ENCODE measurements at places on chromosomes 16 and 17.
A peak's percentile ranks its signal among the peaks of the same experiment; 100 is the strongest.

GRCh38 chr16:5751216-5751615, 653.6 kb upstream of the EEF2KMT start:
- DNase-seq: no peak

DNA sequence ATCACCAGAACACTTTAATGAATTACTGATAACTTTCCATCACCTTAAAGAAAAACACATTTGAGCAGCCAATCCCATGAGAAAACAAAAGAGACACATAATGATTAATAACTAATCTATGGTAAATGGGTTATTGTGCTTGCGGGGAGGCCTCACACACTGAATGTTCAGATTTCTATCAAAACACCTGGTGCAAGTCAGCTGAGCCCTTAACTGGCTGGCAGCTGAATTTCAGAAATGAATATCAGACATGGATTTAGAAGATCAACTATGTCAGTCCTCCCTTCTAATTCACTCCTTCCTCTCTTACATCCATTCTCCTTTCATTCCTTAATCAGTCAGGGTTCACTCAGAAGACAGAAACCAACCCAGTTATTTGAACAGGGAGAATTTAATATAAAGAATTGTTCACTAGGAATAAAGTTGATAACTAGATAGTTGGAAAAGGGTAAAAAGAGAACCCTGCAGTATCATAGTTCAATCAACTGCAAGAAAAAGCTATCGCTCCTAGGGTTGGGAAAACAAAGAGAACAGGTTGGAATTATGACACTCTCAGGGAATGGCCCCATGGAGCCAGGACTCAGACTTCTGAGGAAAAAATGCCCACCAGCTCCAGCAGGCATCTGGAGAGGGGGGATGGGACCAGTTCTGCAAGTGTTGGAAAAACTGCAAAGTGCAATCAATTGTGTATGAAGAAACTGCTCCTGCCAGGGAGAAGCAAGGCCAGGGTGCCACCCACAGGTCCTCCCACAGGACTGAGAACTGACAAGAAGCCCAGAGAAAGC, 577.1 kb upstream of the CDH5 start:
- no peak for DNase-seq

DNA sequence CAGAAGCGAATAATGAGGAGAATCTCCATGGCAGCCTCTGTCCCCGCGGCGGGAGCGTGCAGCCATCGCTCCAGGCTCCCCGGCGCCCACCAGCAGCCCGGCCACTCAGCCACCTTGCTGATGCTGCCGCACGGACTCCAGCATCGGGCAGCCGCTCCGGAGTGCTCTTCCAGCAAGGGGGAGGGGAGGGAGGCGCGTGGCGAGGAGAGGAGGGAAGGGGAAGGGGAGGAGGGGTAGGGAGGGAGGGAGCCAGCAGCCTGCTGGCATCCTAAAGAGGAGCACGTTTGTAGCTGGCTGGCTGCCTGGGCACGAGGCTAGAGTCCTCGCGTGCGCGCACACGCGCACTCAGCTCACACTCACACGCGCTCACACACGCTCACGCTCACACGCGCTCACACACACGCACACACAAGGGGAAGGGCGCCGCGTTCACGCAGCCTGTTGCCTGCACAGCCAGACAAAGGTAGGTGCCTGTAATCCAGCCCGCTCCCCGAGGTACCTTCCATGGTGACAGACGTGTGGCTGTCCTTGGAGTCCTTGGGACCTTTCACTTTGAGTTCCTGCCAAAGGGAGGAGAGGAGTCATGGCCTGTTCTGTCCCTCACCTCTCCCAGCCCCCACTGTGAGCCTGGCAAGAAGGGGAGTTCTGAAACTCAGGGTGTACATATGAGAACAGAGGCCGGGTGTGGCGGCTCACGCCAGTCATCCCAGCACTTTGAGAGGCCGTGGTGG, 82.1 kb downstream of the TIMM22 start:
- no peak for DNase-seq

- no peak for DNase-seq
Observed at GRCh38 chr16:20918486-20919239, 18.1 kb downstream of the LYRM1 start.

- DNase-seq: no peak
Observed at GRCh38 chr17:79739148-79740062, 8.7 kb downstream of the ENPP7 start.

- no peak for DNase-seq
Observed at GRCh38 chr17:81254955-81255717, 16.0 kb downstream of the NDUFAF8 start.

DNA sequence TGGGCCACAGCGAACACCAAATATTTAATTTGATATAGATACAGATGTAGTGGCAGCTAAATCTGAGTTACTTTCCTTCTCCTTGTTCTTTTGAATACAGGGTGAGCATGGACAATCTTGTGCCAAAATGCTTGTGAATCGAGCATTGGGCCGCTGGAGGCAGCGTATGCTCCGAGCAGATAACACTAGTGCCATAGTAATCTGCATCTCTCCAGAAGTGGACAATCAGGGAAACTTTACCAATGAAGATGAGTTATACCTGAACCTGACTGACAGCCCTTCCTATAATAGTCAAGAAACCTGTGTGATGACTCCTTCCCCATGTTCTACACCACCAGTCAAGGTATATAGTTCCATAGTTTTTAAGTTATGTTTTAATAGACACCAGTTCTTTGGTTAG, 21.2 kb upstream of the BCAS3 start:
- DNase-seq: no peak

- DNase-seq: no peak
Observed at GRCh38 chr16:13702614-13703013, 217.3 kb upstream of the ERCC4 start.

- peak; percentile 76 for DNase-seq
Observed at GRCh38 chr17:48074322-48075081, 26.3 kb downstream of the NFE2L1 start.

DNA sequence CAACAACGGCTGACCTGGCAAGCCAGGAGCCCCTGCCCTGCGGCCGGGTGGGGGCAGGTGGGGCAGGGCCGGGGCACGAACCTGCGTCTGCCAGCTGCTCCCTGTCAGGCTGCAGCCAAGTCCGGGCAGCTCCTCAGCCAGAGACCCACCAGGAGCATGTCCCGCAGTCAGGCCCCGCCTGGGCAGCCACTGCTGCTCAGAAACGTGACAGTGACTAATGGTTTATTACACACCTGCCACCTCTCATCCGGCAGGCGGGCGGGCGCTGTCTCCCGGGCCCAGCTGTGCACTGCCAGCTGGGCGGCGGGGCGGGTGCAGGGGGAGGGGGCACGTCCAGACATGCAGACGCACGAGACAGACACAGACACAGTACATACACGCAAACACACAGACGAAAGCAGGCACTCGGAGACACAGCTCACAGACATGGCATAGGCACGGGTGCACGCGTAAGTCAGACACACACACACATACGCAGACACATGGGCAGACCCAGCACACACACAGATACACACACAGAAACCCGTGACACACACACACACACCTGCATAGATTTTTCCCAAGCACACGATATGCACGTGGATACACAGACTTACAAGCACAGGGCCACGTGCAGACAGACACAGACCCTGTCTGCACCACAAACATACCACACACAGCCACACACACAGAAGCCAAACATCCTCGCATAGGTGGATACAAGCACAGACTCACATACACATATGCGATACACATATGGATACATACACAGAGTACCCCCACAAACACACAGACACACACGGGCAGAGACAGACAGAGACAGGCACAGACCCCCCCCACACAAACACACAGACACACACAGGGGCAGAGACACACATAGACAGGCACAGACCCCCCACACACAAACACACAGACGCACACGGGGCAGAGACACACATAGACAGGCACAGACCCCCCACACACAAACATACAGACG, 248.3 kb upstream of the CIBAR2 start:
- DNase-seq: no peak

- DNase-seq: no peak
Observed at GRCh38 chr16:66918803-66919568, at the start of gene CDH16. TSS of gene CDH16 (minus strand) at chr16:66918885. CDS start at chr16:66918065, 820 bp downstream.

- no peak for DNase-seq
Observed at GRCh38 chr16:86380030-86380429, 130.3 kb upstream of the FOXF1 start.
